ENCODE measurements at places on chromosomes 4 and X.

- no peak for DNase-seq
Measured at GRCh38 chrX:86805241-86805640, 657.0 kb downstream of the DACH2 start.

DNA sequence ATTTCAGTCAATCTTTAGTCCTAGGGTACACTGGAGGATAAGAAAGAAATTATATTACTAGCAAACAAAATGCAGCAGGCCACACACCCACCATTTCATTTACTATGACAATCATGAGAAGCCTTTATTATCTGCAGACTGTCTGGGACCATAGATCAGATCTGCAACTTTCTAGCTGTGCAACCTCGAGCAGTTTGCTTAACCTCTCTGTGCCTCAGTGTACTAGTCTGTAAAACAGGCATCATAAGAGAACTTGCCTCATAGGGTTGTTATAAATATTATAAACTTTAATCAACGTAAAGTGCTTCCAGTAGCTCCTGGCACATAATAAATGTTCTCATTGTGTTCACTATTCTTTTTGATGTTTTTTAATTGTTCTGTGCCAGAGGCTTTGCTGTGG, 128.2 kb upstream of the C1QTNF7 start:
- DNase-seq, result no peak

- no peak for DNase-seq
Measured at GRCh38 chr4:153618833-153619232, 65.2 kb upstream of the TLR2 start.

- DNase-seq, result no peak
Measured at GRCh38 chrX:44596277-44596676, 53.6 kb upstream of the FUNDC1 start.

- DNase-seq, result no peak
Measured at GRCh38 chr4:147578593-147578992, 38.6 kb upstream of the TMEM184C start.

DNA sequence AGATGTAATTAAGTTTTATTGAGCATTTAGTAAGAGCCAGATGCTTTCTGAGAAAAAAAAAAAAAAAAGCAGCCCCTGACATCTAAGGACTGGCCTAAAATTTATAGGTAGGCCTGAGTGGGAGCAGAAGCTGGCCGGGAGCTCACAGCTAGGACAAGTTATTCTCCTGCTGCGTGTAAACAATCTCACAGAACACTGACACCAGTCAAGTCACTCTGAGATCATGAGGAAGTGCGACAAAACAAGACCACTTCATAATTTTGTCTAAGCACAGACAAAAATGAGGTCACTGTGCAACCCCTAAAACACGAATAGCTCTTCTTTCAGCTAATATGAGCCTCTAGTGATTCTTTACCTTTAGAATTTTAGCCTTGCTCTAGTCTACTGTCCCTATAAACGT, 15.3 kb upstream of the NSUN7 start:
- DNase-seq, result no peak

- no peak for DNase-seq
Measured at GRCh38 chr4:187354740-187355139, 631.1 kb upstream of the FAT1 start.

DNA sequence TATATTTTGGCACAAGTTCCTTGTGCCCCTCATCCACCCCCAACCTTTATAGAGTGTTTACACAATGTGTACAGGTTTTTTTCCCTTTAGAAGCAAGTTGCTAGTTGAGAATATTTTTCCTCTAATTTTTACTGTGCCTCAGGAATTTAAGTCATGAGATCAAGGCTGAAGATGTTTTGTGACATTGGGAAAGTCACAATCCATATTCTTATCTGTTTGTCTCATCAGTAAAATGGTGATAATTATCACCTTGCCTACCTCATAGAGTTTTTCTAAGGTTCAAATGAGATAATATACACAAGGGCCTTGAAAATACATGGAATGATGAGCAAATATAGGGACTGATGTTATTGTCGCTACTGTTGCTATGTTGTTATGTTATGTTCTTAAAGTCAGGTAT, 109.6 kb upstream of the DIAPH2 start:
- no peak for DNase-seq

- DNase-seq, result no peak
Measured at GRCh38 chr4:120673696-120674095, 248.8 kb downstream of the PRDM5 start.

DNA sequence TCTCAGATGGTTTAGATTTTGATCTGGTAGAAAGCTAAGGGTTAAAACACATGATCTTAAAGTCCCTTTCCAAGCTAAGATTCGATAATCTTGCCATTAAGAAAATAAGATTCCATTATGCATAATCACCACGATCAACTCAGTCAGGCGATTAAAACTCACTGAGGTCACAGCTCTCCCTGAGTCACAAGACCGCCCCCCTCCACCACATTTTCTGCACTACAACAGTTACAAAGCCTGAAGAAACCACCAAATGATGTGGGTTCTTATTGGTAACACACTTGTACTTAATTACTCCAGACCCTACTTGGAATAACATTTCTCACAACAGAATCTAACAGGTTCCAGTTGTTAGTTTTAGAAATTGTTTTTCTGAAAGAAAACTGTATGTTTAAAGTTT, 62.8 kb downstream of the SH3KBP1 start:
- DNase-seq, result peak; percentile 13

DNA sequence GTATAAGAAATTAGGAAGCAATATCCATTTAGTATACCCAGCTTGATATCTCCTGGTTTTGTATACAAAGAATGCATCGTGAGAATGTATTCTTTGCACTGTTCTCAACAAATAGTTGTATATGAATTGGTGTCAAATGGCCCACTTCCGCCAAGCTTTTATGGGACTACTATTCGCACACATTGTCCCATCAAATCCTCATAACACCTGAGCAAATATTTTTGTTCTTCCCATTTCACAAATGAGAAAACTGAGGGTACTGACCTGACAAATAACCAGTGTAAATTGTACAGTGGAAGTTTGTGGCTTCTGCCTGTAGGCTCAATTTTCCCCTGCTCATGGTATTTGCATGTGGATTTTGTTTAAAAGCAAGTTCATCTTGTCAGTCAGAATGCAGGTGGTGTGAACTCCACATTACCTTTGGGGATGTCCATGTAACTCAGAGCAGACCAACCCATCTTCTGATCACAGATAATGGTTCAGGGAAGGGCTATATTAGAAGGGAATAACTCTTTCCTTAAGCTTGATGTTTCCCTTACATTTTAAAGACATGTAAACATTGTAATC, 51.5 kb upstream of the FAM241A start:
- DNase-seq, result no peak

DNA sequence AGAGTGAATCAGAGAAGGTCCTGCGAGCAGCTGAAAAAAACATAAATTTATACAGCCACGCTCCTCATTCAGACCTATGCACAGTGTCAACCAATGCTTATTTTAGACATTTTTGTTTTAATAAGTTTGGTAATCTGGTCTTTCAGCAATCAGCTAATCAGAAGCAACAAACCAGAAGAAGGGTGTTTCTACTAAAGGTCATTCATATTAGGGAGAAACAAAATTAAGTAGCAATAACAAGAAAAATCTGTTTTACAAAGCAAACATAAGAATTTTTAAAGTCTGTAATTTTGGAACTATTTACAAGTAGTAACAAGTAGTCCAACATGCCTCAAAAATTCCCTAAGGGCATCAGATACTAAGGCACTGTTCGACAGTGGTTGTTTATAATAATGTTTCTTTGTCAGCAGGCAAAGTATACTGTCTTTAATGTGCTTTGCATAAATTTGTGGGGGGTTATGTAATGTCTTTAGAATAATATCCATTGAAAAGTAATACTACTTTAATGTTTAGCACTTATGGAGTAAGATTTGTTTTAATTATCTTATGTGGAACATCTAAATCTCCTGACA, 82.8 kb downstream of the PHOX2B start:
- no peak for DNase-seq

DNA sequence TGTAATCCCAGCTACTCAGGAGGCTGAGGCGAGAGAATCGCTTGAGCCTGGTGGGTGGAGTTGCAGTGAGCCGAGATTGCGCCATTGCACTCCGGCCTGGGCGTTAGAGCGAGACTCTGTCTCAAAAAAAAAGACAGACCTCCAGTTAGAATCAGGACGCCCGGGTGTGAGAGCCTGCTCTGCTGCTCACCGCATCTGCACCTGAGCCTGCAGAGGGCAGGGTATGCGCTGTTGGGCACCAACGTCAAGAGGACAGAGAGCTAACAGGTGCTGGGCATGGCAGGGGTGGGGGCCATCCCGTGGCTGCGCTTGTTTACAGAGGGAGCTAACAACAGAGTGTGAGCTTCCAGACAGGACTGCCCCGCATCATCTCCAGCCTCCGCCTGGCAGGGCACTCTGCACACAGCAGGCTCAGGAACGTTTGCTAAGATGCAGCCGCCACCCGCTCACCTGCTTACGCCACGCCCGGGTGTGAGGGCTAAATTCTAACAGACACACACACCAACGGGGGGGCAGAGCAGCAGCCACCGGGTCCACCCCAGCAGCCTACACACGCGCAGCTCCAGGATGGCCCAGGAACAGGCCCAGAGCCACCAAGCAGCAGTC, 50.0 kb upstream of the CPLX1 start:
- no peak for DNase-seq

DNA sequence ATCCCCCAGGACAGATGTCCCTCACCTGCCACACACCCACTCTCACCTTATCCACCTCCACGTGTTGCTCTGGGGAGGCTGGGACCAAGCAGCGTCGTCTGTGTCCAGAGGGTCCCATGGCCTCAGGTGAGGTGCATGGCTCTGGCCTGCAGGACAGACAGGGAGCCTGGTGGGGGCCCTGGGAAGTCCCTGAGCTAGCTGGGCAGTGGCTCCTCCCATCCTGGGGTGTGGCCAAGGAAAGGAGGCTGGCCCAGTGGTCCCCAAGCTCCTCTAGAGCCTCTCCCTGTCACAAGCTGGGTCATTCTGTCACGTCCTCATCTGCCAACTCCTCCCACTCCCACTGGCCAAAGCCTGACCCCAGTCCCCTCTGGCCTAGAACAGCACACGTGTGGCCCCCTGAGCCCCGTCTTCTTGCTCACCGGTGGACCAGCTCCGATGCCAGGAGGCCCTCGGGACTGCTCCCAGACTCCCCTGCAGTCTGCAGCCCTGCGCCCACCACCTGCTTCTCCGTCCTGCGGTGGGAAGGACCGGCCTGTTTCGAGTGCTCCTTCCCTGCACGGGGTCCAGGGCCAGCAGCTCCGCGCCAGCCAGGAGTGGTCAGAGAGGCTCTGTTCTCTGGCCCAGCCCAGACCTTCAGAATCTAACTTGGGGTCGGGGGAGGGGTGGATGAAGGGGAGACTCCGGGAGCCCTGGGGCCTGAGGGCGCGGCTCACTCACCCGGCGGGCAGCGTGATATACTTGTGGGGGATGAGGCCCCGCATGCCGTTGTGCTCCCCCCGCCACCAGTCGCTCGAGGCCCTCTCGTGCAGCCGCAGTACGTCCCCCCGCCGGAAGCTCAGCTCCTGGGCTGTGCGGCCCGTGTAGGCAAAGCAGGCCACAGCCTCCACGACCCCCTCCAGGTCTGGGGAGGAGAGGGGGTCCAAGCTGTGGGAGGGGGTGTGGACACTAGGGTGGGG, 4.8 kb downstream of the AVPR2 start:
- DNase-seq, result no peak

DNA sequence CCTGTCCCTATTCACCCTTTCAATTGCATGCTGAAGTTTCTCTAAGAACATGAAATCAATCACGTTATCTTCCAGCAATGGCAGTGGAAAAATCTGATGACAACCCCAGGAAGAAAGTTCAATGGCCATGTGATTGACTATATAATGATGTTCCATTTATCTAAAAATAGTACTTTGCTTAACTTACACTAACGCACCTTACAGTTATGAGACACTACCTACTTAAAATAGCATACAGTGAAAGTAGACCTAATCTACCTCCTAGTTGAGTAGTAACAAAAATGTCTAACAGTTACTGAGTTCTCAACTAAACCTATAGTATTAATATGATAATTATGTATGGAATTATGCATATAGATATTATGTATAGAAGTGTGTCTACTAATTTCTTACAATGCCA, 28.6 kb upstream of the PGM2 start:
- no peak for DNase-seq

GRCh38 chr4:179634862-179635261, 2192.6 kb upstream of the AGA start:
- DNase-seq, result no peak

DNA sequence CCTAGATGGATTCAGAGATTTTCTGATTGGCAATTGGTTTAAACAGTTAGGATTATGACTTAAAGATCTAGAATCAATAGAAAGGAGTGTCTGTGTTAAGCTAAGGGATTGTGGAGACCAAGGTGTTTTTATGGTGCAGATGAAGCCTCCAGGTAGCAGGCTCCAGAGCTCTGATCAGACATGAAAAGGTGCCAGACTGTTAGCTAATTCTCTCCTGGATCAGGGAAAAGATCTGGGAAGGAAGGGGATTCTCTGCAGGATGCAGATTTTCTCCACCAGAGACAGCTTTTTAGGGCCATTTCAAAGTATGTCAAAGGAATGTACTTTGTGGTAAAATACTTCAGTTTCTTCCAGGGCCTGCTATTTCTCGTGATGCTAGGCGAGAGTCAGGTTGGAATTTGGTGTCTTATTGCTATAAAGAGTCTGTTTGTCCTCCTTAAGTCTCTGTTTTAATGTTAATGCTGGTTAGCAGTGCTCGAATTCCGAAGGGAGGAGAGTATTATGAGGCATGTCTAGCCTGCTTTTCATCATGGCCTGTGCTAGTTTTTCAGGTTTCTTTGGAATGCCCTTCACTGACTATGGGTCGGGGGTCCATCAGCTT, 12.0 kb upstream of the GPR78 start:
- no peak for DNase-seq

GRCh38 chrX:124594017-124594651, 247.8 kb downstream of the SH2D1A start:
- DNase-seq, result no peak

All from stimulated activated CD8-positive, alpha-beta memory T cell treated with anti-CD3 and anti-CD28 coated beads, Interleukin-4, amount 100 ng/mL, for 1 hour (primary cell).